Fibroblast of mammary gland (primary cell): ENCODE measurements at places on chromosomes 2 and 18.

GRCh38 chr18:68299906-68300305, 415.0 kb downstream of the TMX3 start:
- DNase-seq, result peak; percentile 7

- peak; percentile 15 for DNase-seq
These were observed 252.4 kb downstream of the FSIP2 start for GRCh38 chr2:185990861-185991525.

GRCh38 chr2:55478610-55479304, 40.8 kb upstream of the CFAP36 start:
- peak; percentile 34 for DNase-seq

DNA sequence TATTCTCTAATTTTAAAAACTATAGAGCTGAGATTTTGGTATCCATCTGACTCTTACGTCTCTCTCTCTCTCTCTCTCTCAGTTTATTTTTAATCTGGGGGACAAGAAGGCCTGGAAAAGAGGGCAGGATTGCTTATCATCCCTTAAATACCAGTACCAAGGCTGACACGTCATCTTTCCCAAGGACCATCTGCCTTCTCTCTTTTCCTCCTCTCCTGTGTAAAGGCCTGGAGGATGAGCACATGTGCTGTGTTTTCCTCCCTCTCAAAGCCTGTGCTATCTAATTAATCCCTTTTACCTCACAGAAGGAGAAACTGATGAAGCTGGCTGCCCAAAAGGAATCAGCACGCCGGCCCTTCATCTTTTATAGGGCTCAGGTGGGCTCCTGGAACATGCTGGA, 7.3 kb downstream of the IL37 start:
- no peak for DNase-seq

DNA sequence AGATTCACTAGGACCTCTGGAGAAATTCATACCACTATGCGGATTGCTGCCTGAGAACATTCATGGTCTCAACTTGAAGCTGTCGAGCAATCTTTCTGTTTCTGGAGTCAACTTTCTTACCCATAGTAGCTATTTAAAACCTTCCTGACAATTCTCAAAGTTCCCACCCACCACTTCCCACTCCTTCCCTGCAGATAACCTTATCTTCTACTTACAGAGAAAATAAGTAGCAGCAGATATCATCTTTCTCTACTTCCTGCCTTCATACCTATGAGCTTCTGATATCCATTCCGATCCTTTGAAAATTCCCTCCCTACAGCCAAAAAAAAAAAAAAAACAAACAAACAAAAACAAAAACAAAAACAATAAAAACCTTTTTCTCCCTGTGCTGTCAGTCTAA, 81.2 kb upstream of the CYRIA start:
- no peak for DNase-seq

DNA sequence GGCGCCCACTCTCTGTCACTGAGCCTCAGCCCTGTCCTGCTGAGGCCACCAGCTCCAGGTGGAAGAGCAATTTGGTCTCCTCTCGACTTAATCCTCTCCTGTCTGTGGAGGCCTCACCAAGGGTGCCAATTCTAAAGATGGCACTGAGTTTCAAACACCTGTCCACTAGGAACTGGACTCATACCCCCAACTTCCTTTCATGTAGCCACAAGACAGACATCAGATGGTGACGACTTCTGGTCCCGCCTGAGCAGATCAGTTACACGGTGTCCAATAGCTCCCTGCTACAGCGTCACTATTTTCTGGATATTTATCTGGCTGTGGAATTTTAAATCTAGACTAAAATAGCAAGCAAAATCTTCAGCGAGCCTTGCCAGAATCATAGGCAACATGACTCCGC, 24.5 kb upstream of the SP5 start:
- no peak for DNase-seq

- no peak for DNase-seq
These were observed 1.9 kb downstream of the DUSP2 start for GRCh38 chr2:96143231-96143847.

- DNase-seq, result no peak
These were observed 370.5 kb upstream of the CHAC2 start for GRCh38 chr2:53397085-53397484.

DNA sequence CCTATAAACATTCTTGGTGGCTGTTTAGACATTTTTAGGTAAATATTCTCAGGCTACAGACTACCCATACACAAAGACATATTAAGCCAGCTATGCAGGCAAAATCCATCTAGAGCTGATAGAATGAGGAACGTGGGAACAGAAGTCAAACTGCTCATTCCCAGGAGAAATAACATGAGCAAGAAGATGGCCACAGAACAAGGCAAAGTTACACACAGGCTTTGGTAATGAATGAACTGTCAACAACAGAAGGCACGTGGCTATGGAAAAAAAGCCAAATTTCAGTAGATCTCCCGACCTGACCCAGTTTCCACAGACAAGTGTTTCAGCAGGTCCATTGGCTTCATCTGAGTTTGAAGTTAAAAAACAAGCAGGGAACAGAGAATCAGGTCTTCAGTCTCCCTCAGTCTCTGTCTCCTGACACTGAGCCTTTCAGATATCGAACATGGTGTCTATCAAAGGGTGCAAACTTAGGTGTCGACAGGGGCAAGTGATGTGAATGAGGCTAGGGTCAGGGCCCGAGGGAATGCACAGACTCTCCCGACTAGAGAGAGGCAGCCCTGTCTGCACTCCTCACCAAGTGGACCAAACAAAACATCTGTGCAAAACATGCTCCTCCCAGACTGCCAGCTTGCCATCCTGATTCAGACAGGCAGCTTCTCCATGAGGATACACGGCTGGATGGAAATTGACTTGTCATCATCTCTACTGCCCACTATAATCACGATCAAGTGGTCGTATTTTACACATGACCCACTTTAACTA, 25.9 kb downstream of the SIGLEC15 start:
- DNase-seq, result peak; percentile 45

DNA sequence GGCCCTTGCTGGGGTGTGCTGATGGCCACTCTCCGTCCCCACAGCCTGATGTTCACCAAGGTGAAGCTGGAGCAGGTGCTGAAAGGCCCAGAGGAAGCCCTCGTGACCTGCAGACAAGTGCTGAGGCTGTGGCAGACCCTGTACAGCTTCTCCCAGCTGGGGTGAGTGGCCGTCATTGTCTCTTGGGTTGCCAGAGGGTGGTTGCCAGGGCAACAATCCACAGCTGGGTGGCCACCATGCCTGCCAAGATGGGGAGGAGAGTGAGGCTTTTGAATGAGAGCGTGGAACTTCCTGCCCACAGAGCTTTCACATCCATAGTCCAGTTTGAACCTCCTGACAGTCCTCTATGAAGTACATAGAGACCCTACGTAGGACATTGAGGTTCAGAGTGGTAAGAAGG, 108.8 kb downstream of the STPG4 start:
- no peak for DNase-seq

- DNase-seq, result peak; percentile 69
These were observed 240.0 kb upstream of the NT5C1B start for GRCh38 chr2:18829251-18829902.

- no peak for DNase-seq
These were observed 5.4 kb downstream of the COLEC11 start for GRCh38 chr2:3600256-3600855.

GRCh38 chr18:7727361-7728076, 160.4 kb downstream of the PTPRM start:
- no peak for DNase-seq

- DNase-seq, result no peak
These were observed 29.0 kb downstream of the FMNL2 start for GRCh38 chr2:152363936-152364335.

GRCh38 chr2:239829326-239829725, 195.8 kb downstream of the NDUFA10 start:
- no peak for DNase-seq

GRCh38 chr2:2570871-2571270, 239.8 kb upstream of the MYT1L start:
- DNase-seq, result no peak

- peak; percentile 43 for DNase-seq
These were observed 32.7 kb downstream of the SPIRE1 start for GRCh38 chr18:12625241-12625640.

DNA sequence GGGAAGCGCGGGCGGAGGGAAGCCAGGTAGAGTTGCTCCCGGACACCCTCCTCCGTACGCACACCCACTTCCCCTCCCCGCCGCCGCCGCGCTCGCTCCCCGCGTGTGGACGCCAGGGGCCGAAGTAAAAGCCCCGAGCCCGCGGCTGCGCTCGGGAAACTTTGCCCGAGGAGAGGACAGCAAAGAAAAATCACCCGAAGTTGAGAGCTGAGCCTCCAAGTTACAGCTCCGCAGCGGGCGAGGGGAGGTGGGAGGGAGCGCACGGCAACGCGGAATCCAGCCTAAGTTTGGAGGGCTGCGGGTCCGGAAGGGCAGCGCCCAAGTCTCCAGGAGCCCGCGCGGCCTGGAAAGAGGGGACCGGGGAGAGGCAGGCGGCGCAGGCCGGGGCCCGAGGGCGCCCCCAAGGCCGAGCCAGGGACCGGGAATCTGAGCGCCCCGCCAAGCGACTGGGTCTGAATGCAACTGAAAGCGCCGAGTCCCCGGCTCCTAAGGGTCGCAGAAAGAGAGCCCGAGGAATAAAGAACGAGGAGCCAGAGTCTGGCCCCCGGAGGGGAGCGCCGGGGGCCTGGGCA, 706 bp upstream of the BCL11A start:
- DNase-seq, result no peak

DNA sequence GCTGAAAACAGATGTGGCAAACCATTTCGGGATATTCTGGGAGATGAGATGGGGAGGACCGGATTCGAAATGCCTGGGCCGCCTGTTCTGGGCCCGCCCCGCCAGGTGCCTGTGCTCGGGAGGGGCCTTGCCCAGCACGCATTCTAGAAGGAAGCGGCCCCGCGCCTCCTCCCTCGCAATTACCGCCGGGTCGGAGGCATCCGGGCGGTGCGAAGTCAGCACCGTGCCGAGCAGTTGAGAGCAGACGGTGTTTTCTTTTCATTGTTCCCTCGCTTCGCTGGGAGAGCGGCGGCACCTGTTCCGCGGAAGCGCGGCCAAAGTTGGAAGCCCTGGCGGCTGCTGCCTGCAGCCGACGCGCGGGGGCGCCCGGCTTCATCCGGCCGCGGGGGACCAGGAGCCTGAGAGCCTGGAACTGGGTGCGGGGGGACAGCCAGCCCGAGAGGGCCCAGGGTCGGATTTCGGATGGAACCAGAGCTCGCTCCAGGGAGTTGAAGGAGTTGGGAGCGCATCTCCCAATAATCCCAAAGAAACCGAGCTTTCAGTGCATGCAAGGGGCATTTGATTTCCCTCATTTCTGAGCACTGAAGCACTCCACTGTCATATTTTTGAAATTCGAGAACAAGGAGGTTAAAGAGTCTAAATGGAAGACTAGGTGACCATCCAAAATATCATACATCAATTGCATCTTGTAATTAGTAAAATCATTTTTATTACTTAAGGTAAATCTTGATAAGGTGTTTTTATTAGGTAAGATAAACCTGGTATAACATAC, 241.8 kb upstream of the RAB12 start:
- DNase-seq, result no peak

DNA sequence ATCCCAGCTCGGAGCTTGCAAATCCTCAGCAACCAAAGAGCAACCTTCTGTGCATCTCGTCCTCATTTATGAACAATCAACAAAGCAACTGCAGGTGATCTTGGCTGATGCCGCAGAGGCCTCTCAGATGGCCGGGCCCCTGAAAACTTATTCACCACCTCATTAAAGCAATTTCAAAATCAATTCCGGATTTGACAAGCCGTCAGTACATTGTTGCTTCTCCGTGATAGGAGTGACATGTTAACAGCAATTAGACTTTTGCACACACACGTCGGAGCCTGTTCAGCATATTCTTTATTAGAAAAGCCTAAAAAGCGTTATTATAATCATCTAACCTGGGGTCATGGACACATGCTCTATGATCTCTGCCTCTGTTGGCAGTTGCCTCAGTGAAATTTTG, 183.1 kb upstream of the CXCR4 start:
- DNase-seq, result no peak

GRCh38 chr18:25831301-25831701, 259.1 kb downstream of the SS18 start:
- peak; percentile 21 for DNase-seq

- DNase-seq, result no peak
These were observed 122.6 kb downstream of the DYSF start for GRCh38 chr2:71575966-71576365.

GRCh38 chr2:64696636-64697035, 42.9 kb upstream of the SERTAD2 start:
- no peak for DNase-seq

- DNase-seq, result no peak
These were observed 4.5 kb downstream of the RETREG2 start for GRCh38 chr2:219182331-219183150.

DNA sequence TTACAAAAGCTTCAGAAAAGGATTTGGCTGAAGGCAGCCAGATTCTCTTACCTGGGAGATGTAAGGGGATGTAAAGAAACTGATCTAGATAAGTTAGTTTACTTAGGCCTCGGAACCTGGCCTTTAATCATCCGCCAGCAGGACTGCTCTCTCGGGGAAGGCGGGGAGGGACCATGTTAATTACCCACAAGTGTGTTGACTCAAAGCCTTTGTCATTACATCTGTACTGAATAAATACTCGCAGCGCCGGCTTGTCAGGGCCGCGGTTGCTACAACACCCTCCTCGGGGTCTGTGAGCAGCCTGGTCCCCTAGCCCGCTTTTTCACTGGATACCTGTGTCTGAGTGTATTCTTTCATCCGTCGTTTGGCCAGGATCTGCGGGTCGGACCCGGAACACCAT, 6.7 kb downstream of the CHMP3 start:
- no peak for DNase-seq

DNA sequence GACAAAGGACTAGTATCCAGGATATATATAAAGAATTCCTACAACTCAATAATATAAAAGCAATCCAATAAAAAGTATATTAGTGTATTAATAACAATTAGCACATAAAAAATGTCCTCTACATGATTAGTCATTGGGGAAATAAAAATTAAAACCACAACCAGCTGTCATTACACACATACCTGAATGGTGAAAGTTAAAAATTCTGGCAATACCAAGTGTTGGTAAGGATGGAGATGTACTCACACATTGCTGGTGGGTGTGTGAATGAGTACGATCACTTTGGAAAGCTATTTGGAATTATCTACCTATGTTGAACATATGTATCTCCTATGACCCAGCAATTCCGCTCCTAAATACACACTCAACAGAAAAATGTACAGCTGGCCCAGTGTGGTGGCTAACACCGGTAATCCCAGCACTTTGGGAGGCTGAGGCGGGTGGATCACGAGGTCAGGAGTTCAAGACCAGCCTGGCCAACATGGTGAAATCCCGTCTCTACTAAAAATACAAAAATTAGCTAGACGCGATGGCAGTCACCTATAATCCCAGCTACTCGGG, 14.3 kb upstream of the NOL10 start:
- DNase-seq, result no peak
